ENCODE measurements at places on chromosomes 1 and 21.

- no peak overlapping the region for H3K27ac ChIP-seq
- H3K36me3 ChIP-seq: no peaks in the 10 kb centered on the region
- no peak overlapping the region for H3K4me3 ChIP-seq
- H3K4me1 ChIP-seq: no peaks in the 10 kb centered on the region
Observed at GRCh38 chr1:224169718-224170270, 13.2 kb upstream of the DEGS1 start.

DNA sequence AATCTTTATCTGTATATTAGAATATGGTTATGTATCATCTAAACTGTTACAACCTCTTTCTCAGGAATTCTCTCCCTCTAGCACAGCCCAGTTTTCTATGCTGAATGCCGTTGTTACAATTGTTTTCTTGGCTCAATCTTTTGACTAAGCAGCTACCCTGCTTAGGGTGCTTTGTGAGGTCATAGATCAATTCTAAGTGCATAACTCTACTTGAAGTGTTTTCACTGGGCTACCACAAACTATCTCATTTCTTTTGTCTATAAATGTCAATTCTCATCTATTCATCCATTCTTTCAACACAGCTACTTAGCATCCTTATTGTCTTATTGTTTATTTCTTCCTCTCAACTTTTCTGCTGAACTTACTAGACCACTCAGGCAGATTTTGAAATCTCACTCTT, 77.1 kb downstream of the CEP350 start:
- H3K27ac ChIP-seq: no peak overlapping the region
- H3K4me3 ChIP-seq: no peak overlapping the region
- peak; percentile 0 for DNase-seq

- no peak overlapping the region for H3K27ac ChIP-seq
Observed at GRCh38 chr1:110186558-110186957, 23.6 kb upstream of the KCNC4 start.

DNA sequence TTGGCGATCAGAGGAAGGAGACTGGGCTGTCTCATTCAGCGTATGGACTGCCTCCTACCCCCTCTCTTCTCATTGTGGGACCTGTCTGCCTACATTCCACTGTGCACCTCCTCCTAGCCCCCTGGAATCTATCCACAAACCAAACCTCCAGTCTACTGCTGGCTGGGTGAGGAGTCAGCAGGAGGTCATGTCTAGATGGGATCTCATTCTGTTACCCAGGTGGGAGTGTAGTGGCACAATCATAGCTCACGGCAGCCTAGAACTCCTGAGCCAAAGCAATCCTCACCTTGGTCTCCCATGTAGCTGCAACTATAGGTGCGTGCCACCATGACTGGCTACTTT, 18.0 kb upstream of the TTC22 start:
- no peaks in the 10 kb centered on the region for H3K36me3 ChIP-seq
- no peak for DNase-seq
- H3K27me3 ChIP-seq: no peaks in the 10 kb centered on the region
- H3K4me1 ChIP-seq: no peaks in the 10 kb centered on the region
- no peak overlapping the region for H3K27ac ChIP-seq

- no peak for DNase-seq
- peaks cover 3% of the 10 kb centered on the region for H3K4me1 ChIP-seq
- H3K4me3 ChIP-seq: no peak overlapping the region
- no peaks in the 10 kb centered on the region for H3K36me3 ChIP-seq
Observed at GRCh38 chr1:154490317-154490716, 11.7 kb upstream of the TDRD10 start.

- no peaks in the 10 kb centered on the region for H3K4me1 ChIP-seq
- no peaks in the 10 kb centered on the region for H3K27me3 ChIP-seq
- H3K36me3 ChIP-seq: no peaks in the 10 kb centered on the region
- H3K4me3 ChIP-seq: no peak overlapping the region
- H3K27ac ChIP-seq: no peak overlapping the region
Observed at GRCh38 chr21:35382696-35383095, 333.6 kb upstream of the RUNX1 start.

Data from neuronal stem cell (in vitro differentiated cells).